ENCODE measurements at places on chromosomes 3 and 15.

DNA sequence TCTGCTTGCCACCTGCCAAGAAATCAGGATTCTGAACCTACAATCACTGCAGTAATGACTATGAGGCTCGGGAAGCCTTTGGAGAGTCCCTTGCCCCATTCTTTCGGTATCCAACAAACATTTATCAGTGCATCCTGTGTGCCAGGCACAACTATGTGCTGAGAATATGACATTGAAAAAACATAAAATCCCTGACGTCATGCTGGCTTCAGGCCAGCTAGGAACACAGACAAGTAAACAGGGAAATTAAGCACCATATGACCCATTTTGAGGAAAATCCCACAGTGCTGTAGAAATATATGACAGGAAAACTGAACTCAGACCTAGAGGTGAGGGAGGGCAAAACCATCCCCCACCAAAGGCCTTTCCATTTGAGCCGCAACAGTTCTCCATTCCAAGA is 34.1 kb upstream of the DET1 start:
- DNase-seq = no peak

DNA sequence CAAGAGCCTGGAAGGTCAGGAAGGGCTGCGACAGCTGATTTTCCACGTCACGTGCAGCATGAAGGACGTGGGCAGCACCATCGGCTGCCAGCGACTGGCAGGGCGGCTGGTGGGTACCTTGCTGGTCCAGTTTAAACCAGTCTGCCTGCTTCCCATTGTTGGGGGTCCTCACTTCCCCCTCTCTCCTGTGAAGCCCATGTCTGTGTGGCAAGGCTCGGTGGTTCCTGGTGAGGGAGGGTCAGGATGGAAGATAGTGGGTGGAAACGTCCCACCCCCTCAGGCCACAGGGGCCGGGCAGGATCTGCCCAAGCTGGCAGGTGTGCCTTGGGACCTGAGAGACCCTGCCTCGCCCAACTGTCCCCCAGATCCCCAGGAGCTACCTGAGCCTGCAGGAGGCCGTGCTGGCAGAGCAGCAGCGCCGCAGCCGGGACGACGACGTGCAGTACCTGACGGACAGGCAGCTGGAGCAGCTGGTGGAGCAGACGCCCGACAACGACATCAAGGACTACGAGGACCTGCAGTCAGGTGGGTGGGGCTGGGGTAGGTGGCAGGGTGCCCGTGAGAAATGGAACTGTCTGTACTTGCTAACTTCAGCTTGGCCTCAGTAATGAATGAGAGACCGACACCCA is 108.2 kb downstream of the LRRK1 start:
- DNase-seq = no peak

DNA sequence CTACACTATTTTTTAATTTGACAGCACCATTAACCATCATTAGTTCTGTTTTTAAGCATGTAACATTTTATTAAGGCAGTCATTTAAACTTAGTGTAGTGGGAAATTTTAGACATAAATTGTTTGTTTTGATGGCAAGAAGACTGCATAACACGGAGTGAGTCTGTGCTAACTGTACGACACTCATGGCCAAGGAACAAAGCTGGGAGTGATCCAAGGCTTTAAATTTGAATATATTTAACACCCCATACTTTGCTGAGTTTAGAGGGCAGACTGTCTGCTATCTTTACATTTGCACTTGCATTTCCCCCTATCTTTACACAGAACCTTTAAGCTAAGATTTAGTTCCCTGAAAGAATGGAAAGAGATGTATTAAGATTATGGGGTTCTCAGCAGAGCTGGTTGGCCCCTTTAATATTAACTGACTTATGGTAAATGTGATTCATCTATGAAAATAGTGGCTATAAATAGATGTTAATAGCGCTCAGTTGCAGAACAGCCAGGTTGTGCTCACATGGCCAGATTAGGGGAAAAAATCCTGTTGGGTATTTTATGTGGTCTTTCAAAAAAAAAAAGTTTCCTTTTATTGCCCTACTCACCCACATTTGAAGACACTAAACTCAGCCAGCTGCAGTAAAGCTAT is 120.7 kb downstream of the CMSS1 start:
- DNase-seq = no peak

- DNase-seq = no peak
Observed at GRCh38 chr15:99511866-99512661, 53.7 kb upstream of the MEF2A start.

DNA sequence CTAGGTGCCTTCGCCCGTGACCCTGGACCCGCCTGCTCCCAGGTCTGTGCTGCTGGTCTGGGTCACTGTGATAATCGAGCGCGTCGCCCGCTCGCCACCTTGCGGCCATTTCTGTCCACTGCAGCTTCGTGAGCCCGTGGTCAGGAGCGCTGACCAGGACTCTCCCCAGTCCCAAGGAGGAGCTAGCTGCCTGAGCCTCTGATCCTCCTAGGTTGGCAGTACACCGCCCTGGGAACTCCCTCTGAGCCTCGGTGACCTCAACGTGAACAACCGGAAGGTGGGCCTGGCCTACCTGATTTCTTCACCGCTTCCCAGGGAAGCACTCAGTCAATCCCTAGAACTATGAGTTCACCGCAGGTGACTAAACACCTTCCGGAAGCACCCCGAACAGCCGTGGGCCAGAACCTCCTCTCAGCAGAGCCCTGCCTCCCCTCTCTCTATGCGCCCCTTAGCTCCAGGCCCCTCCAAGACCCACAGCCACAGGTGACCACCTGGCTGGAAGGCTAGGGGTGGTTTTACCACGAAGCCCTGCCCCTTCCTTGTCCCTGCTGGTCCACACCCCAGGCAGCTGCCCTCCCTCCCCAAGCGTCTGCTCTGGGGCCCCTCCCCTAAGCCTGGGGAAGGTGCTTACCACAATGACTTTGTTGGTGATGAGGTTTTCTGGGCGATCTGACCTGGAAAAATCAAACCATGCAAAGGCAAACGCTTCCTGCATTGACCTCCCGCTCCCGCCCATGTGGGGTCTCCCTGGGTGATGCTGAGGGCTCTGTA is 9.7 kb downstream of the PLA2G4D start:
- DNase-seq = no peak

DNA sequence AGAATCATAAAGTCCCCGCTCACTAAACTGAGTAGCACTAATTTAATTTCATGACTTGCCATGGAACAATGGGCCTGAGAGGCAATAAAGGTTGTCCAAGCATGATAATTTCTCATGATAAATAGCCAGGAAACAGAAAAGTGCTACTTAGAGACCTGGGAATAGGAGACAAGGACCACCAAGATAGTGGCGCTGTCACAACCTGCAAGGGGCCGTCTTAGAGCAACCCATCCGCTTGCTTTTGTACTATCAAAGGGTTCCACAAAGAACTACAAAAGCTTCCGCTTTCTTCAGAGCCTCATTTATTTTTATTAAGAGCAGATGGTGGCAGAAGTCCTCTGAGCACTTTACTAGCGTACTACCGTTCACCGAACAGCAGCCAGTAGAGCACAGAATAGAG is 421.7 kb upstream of the GRM7 start:
- no peak for DNase-seq

DNA sequence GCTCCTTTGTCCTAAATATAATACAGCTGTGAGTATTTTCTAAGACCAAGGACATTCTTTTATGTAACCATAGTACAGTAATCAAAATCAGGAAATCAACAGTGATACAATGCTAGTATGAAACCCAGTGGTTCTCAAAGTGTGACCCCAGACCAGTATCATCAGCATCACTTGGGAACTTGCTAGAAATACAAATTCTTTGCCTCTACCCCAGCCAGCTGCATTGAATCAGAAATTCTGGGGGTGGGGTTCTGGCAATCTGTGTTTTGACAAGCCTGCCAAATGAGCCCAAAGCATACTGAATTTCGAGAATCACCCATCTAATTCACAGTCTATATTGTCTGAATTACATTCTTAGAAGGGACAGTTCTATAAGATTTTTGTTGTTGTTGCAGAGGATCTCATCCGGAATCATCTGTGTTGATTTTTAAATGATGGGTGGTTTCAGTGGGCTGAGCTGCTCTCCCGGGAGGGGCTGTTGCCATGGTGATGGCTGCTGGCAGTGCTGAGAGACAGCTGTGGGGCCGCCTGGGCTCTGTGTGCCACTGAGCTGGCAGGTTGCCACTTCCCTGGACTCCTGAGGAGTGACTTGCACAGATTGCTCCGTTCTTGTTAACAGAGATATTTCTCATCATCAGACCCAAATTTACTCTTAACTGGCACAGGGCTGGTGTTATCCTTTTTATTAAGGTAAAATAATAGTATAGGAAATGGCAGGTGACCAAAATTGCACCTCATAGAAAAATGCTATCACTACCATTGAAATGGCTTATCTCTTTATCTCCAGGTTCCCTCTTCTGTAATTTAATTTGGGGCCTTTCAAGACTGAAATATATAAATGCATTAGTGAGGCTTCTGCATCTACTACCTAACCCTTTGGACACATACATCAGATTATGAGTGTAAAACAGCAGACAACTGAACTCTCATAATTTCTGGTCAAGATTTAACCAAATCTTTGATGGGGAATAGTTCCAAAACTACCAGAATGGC is 56.5 kb downstream of the NEK11 start:
- DNase-seq = no peak

- DNase-seq = no peak
Observed at GRCh38 chr3:30607032-30607833, 832 bp downstream of the TGFBR2 start.

All from cortex of kidney (tissue), 1 donor.